ENCODE measurements at places on chromosomes 2 and 18.

- no peak for DNase-seq
Measured at GRCh38 chr18:32328974-32329373, 139.1 kb downstream of the MEP1B start.

DNA sequence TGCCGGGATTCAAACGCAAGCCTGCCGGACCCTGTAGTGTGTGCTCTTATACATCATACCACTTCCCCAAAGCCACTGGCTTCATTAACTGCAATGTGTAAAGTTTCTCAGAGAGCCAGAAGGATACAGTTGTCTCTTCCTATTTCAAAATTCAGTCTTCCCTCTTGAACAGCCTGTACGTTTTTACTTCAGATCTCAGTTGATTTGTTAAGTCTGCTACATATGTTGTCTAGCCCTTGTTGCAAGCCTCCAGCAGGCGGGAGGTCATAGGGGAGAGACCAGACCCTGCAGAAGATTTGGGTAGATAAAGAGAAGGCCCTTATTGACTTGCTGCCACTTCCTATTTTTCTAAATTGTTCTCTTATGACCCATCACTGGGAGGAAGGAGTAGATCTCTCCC is 56.2 kb downstream of the ARHGEF33 start:
- no peak for DNase-seq

DNA sequence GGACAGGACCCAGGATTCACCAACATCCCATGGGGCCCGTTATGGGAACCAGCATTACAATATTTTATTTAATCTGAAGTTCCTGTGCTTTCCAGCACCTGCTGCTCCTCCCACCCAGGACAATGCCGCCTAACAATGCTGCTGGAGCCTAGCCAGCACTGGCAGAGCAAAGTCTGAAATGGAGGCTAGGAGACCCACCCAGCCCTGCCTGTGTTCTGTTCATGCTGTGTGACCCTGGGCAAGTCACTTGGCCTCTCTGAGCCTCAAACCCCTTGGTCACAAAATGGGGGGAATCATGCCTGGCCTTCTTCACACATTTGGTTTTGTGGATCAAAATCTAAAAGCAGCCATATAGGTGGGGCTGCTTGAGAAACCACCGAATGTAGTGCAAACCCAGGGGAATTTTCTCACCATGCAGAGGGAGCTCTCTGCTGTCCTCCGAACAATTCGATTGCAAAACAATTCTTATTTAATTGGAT is 38.5 kb upstream of the ODC1 start:
- no peak for DNase-seq

- DNase-seq, result no peak
Measured at GRCh38 chr2:148046802-148047201, 25.9 kb downstream of the MBD5 start.

- DNase-seq, result peak; percentile 7
Measured at GRCh38 chr2:123993728-123994323, 31.3 kb upstream of the CNTNAP5 start.

DNA sequence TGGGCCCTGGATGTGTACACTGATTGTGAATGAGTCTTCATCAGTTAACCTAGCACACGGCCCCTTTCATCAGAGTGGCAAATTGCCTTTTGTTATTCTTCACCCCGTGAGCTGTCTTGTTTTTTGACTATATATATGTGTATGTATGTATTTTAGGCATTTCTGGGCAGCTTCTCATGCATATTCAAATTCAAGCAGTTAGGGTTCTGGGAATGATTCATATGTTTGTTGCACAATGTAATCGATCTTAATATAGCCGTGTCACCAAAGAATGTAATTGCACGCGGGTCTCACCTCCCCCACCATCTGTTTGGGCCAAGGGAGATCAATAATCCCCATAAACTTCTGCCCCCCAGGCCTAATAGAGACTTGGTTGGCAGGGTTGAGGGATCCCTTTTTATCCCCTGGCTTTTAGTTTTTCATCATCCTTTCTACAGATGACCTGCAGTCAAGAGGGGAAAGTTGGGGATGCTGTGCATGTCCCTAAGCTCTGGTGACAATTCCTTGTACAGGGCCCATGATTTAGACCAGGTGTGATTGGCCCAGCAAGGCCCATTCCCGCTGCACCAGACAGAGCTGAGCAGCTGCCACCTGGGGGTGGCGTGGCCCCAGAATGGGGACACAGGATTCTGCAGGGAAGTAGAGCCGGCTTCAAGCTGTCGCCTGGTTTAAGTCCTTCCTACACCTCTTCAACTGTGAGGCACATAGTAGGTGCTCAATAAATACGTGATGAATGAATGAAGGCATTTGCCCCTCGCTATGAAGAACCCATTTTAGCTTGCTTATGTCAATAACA is 19.2 kb downstream of the KCNF1 start:
- peak; percentile 74 for DNase-seq

GRCh38 chr2:205024822-205025518 is 479.7 kb downstream of the PARD3B start:
- DNase-seq, result peak; percentile 96

GRCh38 chr2:224401641-224402342 is at the start of gene FAM124B:
TSS of gene FAM124B (minus strand) at chr2:224402107. CDS start at chr2:224401768, 339 bp downstream.
- DNase-seq, result peak; percentile 15

- no peak for DNase-seq
Measured at GRCh38 chr2:48066000-48066399, 159.7 kb upstream of the FBXO11 start.

- DNase-seq, result no peak
Measured at GRCh38 chr18:2423761-2424160, 147.5 kb downstream of the METTL4 start.

DNA sequence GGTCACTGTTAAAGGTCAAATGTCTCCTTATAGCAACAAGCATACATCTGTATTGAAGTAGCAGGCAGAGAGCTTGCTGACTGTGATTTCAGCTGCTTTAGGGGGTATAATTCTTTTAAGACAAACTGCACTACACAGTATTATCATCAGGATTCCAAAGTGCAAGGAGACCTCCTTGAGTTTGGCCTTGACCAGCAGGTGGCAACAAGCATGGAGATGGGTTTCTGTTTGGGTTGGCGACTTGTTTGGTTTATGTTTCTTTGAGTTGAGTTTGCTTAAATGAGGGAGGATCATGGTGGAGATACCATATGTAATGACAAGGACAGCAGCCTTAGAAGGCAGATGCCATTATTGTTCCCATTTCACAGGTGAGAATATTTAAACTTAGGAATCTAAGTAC is 681.0 kb upstream of the ID2 start:
- DNase-seq, result no peak

GRCh38 chr2:97011977-97012569 is 25.7 kb upstream of the FAM178B start:
- peak; percentile 61 for DNase-seq
